ENCODE measurements at places on chromosomes 3 and 15.

DNA sequence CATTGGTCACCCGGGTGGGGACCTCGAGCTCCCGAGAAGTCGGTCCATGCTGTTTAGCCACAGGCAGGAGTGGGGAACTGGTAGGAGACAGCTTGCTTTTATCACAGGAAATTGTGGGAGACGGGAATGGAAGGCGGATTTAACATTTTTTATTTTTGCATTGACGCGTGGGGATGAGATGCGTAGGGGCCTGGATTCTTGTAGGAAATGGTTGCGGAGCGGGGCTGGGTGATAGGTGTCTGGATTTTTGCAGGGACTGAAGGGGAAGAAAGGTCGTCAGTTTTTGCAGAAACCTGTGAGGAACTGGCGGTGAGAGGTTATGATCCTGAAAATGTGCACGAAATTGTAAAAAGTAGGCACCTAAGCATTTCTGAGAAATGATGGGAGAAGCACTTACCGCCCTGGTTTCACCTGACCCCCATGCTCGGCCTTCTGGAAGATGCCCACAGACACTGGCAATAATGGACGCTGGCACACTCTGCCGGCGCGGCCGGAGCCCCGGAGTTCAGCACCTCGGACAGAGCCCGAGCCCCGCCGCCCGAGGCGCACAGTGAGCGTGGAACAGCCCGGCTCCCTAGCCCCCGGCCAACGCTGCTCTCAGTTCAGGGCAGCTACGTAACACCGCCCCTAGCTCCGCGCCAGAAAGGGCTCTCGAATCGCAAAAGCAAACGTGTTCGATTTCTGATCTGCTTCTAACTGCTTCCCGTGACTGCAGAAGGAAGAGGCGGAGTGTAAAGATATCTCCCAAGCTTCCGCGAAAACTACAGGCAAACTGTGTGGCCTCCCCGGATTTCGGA lies 928 bp downstream of the ANKRD34C start:
- peak; percentile 79 for DNase-seq

GRCh38 chr3:100682854-100683760 lies 26.2 kb upstream of the TFG start:
- DNase-seq: no peak

GRCh38 chr3:124258057-124258500 lies 266.2 kb upstream of the ROPN1 start:
- no peak for DNase-seq

DNA sequence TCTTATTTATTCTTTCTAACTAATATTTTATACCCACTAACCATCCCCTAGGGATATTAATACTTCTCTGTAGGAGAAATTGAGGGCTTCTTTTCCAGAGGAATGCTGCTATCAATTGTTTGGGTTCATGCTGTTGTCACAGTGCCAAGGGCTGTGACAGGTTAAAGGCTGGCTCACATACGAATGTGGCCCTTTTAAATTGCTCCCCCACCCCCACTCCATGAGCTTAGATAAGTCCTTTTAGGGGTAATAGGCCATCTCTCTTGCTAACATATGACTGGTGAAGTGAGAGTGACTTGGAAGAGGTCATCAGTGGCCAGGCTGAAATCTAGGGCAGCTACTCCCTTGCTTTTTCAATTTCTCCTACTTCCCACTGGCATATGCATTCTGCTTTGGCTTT lies 121.9 kb upstream of the DPH6 start:
- DNase-seq: no peak

DNA sequence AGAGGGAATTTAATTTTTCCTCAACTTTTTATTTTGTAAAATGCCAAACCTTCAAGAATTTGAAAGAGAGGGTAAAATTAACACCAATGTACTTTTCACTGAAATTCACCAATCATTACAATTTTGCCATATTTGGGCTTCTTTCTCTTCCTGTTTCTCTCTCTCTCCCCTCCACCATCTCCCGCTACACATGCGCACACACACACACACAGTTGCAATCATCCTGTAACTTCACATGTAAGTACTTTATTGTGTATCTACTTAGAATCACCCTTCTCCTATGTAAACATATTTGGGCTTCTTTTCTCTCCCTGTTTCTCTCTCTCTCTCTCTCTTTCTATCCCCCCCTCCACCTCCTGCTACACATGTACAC lies 7.4 kb downstream of the ARL14 start:
- DNase-seq: no peak

- no peak for DNase-seq
Measured at GRCh38 chr3:126464494-126464893, 11.2 kb downstream of the ZXDC start.

DNA sequence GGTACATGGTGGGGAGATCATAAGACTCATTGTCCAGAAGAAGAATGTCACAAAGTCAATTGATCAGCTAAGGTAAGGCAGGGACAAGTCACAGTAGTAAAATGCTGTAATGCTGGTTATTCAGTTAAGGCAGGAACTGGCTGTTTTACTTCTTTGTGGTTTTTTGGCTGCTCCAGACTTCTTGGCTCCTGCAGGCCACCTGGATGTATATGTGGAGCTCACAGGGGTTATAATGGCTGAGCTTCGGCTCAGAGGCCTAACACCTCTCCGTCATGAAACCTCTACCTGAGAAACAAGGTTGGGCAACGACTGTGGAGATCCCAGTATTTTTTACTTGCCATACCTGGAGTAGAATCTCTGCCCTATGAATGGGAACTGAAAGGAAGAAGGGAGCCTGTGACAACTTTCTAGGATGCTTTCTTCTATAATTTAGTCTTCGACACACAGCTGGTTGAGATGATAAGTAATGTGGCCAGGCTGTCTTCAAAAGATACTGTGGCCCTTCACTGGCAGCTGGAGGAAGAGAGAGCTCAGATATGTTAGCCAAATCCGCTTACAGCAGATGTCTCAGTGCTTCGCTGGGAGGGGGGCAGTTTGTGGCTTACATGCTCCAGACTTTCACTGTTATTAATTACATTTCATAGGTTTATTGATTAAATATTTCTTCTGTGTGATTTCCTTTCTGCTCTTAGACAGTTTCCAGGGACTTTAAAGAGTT lies 887.8 kb downstream of the IGSF11 start:
- DNase-seq: no peak

- DNase-seq: no peak
Measured at GRCh38 chr15:73009066-73010056, 42.9 kb upstream of the NEO1 start.

GRCh38 chr15:52876991-52877663 lies 87.0 kb upstream of the ONECUT1 start:
- no peak for DNase-seq

- DNase-seq: no peak
Measured at GRCh38 chr15:70432924-70433495, 330.3 kb downstream of the UACA start.

DNA sequence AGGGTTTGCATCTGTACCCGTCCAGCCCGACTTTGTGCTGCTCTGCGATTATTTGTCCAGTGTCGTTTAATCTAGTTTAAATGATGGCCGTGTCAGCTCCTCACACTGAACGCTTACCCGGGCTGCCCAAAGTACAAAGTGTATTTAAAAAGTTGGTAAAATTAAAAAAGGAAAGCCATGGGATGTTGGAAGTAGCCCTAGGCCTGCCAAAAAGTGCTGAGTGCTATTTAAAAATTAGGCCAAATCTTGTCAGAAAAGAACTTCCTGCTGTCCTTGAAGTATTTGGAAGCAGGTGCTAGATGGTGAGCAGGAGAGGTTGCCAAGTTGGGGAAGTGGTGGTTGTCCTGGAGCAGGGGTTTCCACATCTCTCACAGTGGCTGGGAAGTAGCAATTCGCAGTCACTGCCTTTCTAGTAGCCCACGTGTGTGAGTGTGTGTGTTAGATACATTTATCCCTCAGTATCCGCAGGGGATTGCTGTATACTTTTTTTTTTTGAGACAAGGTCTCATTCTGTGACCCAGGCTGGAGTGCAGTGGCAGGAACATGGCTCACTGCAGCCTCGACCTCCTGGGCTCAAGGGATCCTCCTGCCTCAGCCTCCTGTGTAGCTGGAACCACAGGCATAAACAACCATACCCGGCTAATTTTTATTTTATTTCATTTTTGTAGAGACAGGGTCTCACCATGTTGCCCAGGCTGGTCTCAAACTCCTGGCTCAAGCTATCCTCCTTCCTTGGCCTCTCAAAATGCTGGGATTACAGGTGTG lies 664 bp downstream of the PPCDC start:
- peak; percentile 34 for DNase-seq

GRCh38 chr15:36362509-36362915 lies 216.9 kb upstream of the CDIN1 start:
- no peak for DNase-seq

GRCh38 chr3:64082411-64082810 lies 59.1 kb upstream of the PSMD6 start:
- no peak for DNase-seq

- no peak for DNase-seq
Measured at GRCh38 chr15:42011074-42011473, 9.8 kb downstream of the PLA2G4E start.

GRCh38 chr3:150582620-150583019 lies 20.5 kb upstream of the SELENOT start:
- DNase-seq: no peak

- DNase-seq: no peak
Measured at GRCh38 chr15:99662903-99663302, 70.3 kb downstream of the LYSMD4 start.
